ENCODE measurements at places on chromosomes 5 and 9.
A peak's percentile ranks its signal among the peaks of the same experiment; 100 is the strongest.

DNA sequence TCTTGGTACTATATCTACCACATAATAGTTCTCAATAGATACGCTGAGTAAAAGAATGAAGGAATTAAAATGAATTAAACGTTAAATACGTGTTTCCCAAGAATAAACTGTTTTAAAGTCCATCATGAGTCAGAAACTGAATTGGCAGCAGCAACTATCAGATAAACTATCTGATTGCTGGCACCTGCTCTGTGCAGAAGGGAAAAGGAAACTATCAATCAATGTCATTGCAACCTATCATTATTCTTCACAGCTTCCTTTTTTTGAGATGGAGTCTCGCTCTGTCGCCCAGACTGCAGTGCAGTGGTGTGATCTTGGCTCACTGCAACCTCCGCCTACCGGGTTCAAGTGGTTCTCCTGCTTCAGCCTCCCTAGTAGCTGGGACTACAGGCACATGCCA, 8.8 kb upstream of the WDR36 start:
- DNase-seq = no peak

DNA sequence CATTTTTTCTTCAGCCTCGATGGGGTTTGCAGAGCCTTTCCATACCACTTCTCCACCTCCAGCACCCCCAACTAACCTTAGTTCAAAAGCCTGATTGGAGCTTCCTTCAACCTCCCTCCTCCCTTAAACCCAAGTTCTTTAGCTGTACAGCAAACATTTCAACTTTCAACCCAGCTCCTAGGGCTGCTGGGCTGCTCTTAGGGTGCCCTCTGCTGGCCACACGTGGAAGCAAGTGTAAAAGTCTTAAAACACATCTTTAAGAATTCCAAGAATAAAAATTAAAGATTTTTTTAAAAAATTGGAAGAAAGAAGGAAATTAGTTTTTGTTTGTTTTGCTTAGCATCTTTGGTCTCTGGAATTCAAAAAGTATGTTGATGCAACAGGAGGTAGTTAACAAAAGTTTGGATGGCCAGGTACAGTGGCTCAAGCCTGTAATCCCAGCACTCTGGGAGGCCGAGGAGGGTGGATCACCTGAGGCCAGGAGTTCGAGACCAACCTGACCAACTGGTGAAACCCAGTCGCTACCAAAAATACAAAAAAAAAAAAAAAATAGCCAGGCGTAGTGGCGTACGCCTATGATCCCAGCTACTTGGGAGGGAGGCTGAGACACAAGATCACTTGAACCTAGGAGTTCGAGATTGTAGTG, 15.5 kb upstream of the HSD17B3 start:
- DNase-seq = no peak

DNA sequence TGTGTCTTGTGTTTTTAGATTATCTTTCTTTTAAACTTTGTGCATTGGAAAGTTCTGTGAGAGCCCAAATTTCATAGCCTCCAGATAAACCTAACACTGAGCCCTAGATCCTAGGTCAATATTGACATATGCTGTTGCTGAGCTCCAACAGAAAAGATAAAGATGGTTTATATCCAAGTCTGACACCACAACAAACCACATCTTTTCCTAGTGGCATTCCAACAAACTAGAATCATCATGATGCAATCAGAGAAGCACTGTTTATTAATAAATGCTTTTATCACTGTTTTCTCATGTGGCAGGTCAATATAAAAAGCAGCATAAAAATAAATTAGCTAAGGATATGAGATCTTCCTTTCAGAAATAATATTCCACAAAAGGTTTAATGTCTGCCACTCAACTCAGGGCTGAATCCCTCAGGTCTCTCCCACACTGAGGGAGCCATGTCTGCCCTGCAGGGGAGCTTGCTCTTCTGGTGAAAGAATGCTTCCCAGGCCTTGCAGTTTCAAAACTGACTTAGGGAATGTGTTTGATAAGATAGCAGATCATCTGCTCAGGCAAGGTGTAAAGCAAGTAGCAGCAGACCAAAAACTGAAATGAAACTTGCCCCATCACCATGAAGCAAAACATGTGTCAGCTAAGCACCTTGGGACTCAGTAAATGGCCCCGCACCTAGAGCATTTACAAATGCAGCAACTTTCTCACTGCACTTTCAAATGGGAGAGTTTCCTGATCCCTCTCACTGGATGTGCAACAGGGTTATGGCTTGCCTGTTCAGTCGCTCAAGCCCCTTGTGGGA, 493.0 kb downstream of the AGTPBP1 start:
- DNase-seq = no peak

DNA sequence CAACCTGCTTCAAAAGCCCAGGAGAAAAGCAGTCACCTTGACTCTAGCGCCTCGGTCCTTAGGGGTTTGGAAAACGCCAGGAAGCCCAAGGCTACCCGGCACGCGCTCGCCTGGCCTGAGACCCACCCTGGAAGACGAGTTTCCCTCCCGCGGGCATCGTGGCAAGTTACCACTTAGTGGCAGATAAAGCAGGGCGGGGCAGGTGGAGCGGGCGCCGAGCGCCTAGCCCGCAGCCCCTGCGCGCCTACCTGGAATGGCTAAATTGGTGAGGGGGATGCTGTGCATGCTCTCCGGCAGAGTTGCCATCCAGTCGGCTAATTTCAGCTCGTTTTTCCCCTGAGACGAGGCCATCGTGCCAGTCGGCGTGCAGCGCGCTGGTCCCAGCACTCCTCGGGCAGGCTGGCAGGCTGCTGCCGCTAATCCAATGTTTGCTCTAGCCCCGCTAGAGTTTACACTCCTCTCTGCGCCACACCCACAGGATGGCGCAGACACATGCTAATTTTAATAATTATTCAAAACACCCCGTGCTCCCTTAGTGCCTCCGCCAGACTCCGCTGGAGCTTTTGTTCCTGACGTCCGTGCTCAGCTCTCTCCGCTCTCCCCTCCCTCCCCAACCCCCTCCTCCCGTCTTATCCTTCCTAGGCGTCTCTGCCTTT, at the start of gene PLCXD3:
TSS of gene PLCXD3 (minus strand) at position 426 of the 656 bp plus-strand sequence. CDS start at position 351, 75 bp downstream.
- DNase-seq = no peak

GRCh38 chr9:13719981-13720676, 440.6 kb upstream of the MPDZ start:
- no peak for DNase-seq

DNA sequence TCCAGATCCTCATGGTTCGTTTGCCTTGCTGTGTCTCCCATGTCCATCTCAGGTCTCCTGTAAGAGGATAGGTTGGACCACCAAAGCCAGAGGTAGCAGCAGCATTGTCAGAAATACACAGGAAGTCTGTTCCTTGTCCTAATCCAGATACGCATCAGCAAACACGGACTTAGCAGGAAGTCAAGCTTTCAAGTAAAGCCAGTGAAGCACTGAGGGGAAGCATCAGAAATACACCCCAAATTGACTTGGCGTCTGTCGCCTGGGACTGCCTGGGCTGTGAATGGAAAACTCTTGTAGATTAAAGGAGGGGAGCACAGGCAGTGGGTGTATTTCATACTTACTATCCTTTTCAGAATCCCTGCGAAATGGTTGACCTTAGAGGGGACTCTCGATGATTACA, 171.3 kb downstream of the PSAT1 start:
- DNase-seq = no peak

DNA sequence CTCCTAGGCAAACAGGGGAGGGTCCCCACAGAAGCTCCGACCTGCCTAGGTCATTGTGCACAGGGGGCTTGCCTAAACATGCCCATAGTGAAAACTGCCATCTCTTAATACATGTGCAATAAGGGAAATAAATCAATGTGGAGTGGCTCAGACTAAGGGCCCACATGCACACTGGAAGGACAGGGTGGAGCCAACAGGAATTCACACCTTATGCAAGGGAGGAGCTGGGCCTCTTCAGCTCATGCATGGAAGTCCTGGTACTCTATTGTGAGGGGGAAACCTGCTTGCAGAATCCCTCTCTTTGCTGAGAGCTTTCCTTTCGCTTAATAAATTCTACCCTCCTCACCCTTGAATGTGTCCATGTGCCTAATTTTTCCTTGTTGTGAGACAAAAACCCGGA, 815.8 kb downstream of the EFNA5 start:
- no peak for DNase-seq

- DNase-seq = no peak
Measured at GRCh38 chr5:2895196-2895595, 143.7 kb upstream of the IRX2 start.

DNA sequence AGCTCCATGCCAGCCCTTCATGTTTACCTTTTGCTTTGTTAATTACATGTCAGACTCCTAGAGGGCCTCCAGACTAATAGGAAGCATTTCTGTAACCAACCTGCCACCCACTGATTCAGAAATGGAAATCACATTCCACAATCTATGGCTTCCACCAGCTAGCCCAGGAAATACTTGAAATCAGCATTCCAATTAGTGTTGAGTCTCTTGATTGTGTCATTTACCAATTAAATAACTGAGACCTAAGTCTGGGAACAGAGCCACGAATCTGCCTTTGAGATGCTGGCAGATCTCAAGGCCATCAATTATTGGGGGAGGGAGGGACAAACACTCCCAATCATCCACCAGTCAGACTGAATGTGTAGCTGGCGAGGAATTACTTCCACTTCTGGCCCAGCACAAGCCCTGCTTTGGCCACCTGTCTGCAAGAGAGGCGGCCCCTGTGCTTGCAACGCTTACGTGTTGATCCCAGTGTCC, 27.4 kb upstream of the SAP30L start:
- DNase-seq = no peak

GRCh38 chr5:43589310-43589709, 13.7 kb upstream of the NNT start:
- DNase-seq = no peak

DNA sequence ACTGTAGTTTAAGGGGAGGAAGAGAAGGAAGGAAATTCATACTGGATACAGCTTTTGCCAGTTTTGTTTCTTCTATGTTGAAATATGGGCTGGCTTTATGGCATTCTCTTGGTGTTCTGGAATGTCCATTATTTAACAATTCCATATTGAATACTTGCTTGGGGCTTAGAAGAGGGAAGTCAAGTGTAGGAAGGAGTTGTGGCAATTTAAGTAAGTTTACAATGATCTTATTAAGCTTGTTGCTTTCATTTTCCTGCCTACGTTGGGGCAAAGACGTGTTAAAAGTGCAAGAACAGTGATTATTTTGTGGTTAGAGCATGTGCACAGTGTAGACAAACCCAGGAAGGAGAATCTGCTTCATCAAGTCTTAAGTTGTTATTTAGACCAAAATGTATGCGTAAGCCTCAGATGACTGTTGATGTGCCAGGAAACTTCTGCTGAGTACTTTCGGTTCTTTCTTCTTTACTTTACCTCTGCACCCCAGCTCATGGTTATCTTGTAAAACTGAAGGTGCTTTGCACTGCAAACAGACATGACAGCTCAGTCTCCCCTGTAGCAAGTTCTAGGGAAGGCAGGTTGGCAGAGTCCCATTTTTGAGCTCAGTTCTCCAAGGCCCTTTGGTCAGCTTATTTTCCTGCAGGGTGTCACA, 75.8 kb downstream of the F2RL2 start:
- peak; percentile 28 for DNase-seq

DNA sequence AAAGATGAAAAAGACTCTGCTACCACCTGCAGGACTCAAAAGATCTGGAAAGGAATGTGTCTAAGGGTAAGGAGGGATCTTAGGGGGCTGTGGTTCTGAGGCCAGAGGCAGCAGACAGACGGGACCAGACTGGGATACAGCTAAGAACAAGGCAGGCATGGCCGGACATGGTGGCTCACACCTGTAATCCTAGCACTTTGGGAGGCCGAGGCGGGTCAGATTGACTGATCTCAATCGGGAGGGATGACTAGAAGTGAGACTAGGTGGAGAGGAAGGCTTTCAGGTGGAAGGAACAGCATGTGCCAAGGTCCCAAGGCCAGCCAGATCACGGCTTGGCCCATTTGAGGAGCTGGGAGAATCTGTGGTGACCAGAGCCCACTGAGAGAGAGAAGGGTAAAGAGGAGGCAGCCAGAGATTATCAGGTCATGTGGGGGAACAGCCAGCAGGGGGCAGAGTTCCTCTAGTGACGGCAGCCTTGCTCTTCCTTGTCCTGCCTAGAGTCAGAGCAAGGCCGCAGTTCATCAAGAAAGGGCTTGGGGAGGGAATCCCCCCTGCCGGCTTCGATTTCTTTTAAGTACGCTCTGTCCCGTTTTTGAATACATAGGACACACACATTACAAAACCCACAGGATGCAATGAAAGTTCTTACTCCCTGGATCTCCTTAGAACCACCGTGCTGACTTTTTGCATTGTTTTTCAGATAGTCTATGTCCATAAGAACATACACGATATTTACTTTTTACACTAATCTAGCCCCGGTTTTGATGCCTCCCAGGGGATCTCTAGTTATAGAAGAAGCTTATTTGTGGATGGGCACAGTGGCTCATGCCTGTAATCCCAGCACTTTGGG, 2.6 kb upstream of the OLFML2A start:
- DNase-seq = peak; percentile 79

DNA sequence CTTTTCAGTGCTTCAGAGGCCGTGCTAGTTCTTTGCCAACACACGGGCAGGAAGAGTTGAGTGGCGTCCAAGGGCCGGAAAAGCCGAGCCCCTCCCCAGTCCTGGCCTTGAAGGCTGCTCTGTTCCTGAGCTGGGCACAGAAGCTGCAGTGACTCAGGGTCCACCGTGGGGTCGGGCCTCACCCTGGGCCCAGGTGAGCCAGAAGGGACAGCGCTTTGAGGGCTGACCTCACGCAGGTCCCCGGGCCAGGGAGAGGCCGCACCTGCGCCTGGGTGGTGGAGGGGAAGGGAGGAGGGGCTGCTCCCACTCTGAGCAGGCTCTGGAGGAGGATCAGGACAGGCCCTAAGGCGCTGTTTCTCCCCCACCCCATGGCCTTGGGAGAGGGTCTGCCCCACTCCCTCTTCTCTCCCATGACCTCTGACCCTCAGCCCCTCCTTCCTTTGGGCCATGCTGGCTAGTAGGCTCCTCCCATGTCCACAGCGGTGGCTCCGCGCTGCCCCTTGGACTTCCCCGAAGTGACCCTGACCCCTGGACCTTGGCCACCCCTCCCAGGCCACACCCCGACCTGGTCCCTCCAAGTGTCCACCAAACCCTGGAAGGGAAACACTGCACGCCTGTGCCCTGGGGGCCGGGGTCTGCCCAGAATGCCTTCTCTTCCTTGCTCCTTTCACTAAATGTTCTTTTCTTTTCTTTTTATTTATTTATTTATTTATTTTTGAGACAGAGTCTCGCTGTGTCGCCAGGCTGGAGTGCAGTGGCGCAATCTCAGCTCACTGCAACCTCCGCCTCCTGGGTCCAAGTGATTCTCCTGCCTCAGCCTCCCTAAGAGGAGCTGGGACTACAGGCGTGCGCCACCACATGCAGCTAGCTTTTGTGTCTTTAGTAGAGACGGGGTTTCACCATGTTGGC, 19.7 kb upstream of the SLC6A19 start:
- no peak for DNase-seq

Data from CD4-positive, alpha-beta T cell treated with Interferon gamma for 1 hour (primary cell).